ENCODE measurements at places on chromosomes 2 and 18. TPM values are rescaled to one million over a fixed set of nuclear protein-coding genes. Genes with fewer than 3 reads are reported as not detected.
A peak's percentile ranks its signal among the peaks of the same experiment; 100 is the strongest.

DNA sequence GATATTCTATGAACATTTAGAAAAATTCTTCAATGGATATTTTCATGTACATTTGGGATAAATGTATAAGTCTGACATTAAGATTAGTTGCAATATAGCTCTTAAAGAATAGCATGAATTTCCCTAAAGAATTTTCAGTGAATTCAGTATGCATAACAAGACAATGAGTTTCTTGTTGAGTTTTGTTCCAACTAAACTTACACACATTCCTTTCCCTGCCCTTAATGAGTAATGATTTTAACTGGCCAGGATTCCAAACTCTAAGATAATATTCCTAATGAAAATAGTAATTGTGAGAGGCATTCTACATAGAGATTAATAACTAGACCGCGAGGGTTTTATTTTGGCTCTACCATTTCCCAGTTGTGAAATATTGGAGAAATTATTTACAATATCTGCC is 390.3 kb upstream of the GALNT5 start:
- no peak for DNase-seq

DNA sequence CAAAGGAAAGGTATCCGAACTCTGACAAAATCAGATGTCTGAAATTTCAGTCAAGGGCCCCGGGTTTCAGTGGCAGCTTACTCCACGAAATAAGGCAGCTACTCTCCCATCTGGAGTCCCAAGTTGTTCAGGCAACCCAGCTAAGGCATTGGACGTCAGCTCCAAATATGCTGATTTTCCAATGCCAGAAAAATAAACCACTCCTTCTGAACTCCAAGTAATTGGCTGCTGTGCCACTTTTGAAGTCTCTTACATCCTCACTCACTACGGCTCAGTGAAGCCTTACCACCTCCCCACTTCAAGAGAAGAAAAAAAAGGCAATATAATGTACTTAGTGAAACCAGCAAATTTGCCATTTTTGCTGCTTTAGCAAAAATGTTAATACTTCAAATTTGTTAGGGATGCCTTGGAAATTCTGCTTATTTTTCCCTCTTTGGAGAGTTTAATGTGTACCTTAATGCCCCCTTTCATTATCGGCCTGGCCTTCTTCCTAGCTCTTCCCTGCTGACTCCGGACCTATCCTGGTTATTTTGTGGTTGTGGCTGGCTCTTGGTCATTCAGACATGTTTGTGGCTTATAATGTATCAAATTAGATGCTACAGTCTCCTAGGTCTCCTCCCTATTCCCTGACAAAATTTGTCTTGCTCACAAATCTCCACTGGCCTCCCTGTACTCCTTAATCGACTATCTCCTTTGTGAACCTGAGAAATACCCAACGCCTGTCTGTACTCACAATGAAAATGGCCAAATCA is 589.2 kb upstream of the ZEB2 start:
- DNase-seq = no peak

- peak; percentile 60 for DNase-seq
These were observed 68.0 kb upstream of the RIOK3 start for GRCh38 chr18:23384778-23385736.

GRCh38 chr2:54604871-54605270 is 118.6 kb upstream of the EML6 start:
- peak; percentile 66 for DNase-seq

GRCh38 chr18:59328683-59329082 is 10.2 kb upstream of the CPLX4 start:
- no peak for DNase-seq

GRCh38 chr2:52936029-52936428 is 831.6 kb upstream of the CHAC2 start:
- DNase-seq = no peak

DNA sequence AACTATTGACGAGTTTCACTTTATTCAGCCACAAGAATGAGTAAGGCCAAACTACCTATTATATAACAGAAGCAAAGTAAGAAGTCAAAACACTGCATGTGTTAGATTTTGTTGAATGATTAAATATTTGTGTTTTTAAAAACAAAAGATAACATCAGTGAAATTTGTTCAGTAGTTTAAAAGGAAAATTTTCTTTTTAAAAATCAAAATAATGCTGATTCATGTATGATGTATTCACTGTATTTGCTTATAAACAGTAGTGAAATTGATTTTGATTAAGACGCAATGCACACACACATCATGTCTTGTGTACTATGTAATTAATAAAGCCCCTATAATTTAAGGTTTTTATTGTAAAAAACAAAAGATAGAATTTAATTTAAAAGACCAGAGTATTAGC is 73.6 kb upstream of the PSMD14 start:
- DNase-seq = no peak

DNA sequence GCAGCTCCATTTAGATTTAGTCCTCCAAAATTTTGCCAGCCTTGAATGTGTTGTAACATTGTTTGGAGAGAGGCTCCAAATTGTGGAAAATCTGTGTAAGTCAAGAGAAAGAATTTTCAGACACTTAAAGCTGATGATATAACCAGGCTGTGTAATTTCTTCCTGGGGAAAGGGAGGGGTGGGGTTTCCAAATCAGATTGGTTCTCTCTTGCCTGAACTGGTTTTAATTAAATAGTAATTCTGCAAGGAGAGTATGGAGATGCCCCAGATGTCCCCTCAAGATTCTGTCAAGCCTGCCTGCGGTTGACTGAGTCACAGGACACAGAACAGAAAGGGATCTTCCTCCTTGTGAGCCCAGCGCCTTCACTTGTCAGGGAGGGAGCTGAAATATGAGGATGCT is 54.5 kb downstream of the C18orf63 start:
- no peak for DNase-seq

- DNase-seq = no peak
These were observed 473.9 kb upstream of the CDH2 start for GRCh38 chr18:28650860-28651259.

DNA sequence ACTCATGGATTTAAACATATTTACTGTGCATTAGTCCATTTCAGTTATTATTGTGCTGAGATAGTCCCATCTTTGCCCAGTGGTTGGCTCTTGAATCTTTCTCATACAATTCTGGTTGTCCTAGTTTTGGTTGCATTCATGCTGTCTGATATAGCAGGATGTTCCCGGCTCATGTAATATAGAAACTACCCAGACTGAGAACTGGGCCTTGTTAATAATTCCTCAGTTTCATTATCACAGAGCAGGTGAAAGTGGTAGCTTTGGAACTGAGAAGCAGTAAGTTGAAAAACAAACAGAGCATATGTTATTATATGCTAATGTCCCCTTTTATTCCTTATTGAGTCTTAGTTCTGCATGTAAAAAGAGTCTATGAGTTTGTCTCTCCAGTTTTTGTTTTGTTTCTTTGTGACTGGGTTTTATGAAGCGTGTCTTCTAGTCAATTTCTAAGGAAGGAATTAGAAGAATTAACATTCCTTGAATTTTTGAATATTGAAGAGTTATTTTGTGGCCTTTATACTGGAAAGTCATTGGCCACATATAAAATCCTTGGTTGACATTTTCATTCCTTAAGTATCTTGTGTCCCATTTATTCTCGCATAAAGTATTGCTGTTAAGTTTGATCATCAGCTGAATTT is 43.3 kb downstream of the EIF5B start:
- no peak for DNase-seq

DNA sequence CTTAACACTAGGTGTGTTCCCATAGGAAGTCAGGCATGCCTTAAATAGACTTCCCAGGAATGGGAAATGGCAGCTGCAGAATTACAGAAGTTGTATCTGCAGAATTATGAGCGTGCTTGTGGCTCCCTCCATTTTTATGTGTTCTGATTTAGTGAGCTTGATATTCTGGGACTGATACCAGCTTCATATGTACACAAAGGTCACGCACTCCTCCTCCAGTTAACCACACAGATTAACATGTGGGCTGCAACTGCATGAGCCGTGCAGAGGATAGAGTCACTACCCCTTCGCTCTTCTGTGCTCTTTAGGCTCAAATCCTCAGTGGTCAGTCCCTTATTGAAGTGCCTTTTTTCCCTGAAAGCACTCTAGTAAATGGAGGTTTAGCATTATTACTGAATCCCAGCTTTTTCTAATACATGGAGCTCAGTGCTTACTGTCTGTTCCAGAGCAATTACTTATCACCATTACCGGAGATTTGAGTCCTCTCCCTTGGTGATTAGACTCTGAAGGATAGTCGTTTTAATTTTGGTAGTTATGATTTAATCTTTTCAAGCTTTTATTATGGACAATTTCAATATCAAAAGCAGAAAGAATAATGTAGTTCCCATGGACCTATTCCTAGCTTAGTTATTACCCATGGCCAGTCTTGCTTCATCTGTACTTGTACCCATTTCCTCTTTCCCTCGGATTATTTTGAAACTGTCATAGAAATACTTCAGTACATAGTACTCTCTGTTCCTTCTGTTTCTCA is 238.3 kb downstream of the PRKCE start:
- no peak for DNase-seq

- DNase-seq = no peak
These were observed 340.6 kb downstream of the NYAP2 start for GRCh38 chr2:225740086-225740485.

GRCh38 chr18:78242254-78242643 is 737.4 kb upstream of the SALL3 start:
- no peak for DNase-seq

DNA sequence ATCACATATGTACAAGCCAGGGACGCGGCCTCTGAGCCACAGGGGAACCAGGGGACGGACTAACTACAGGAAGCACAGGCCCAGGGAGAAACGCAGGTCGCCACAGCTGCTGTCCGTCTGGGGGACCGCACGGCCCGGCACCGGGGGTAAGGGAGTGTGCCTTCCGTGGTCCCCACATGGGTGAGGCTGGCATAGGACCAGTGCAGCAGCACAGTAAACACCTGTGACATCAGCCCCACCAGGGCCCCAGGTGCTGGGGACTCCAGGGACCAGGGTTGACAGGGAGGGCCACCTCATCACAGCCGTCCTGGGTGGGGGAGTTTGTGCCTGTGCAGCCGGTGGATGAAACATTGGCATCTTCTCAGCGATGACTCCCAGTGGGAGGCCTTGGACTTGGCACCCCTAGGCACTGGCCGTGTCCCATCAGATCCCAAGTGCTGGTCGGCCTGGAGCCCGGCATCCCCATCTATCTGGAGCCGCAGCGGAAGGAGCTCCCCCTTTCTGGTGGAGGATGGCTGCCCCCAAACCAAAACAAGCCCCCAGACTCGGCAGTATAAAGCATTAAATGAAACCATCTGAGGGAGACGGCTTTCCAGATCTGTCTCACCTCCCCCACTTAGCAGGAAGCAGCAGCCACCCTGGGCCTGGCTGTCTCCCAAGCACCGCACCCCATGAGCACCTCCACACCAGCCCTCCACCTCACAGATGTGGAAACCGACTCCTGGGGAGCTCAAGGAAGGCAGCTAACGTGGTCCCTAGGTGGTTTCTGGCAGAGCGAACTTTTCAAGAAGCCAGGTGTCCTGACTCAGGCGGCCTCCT is 22.5 kb downstream of the AQP12A start:
- peak; percentile 25 for DNase-seq

DNA sequence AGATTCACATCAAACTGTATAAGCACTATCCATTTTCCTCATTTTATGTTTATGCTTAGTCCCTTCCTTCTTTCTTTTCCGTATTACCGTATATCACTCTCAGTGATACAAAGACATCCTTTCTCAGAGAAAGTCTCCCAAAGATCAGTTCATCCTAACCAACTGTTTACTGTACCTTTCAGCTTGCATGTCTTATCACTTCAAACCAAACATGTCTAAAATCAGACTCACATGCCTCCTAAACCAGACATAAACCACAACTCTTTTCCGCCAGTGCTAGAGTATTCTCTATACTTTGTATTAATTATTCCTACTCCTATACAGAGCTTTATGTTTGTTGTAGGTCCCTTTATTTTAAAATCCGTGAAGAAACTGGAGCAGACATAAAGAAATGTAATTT is 41.5 kb downstream of the KCMF1 start:
- no peak for DNase-seq

- DNase-seq = no peak
These were observed 29.4 kb upstream of the GMPPA start for GRCh38 chr2:219469186-219469724.

DNA sequence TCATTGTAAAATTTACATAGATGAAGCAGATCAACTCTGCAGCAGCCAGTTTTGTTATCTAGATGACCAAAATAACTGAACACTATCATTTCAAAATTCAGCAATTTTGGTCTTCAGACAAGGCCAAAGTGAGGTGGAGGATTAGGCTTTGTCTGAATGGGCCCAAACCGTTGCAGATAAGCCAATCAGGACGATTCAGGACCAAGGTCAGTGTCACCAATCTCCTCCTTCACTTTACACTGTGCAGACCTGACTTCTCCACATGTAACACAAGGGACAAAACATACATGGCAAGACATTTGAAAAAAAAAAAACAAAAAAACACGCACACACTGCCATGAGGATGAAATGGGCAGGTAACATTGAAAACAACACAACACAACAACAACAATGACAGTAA is 211.2 kb downstream of the NAPG start:
- no peak for DNase-seq

Gene CPO
- 3.9 TPM for polyA plus RNA-seq

Gene SMIM21
- polyA plus RNA-seq = not detected

Gene PTPRN
- not detected for polyA plus RNA-seq

Gene ANKRD29
- polyA plus RNA-seq = 3.5 TPM

Gene IGFBP5
- 107 TPM for polyA plus RNA-seq

Measured in small intestine (tissue), 16 donors.